Stimulated activated CD8-positive, alpha-beta memory T cell treated with anti-CD3 and anti-CD28 coated beads, Interleukin-2, amount 100 ng/mL, for 48 hours (primary cell): ENCODE measurements at places on chromosomes 7 and 10.

GRCh38 chr10:73837072-73837471 lies 25.7 kb upstream of the NDST2 start:
- DNase-seq = no peak

GRCh38 chr10:121096617-121097431 lies 245.7 kb downstream of the WDR11 start:
- no peak for DNase-seq

DNA sequence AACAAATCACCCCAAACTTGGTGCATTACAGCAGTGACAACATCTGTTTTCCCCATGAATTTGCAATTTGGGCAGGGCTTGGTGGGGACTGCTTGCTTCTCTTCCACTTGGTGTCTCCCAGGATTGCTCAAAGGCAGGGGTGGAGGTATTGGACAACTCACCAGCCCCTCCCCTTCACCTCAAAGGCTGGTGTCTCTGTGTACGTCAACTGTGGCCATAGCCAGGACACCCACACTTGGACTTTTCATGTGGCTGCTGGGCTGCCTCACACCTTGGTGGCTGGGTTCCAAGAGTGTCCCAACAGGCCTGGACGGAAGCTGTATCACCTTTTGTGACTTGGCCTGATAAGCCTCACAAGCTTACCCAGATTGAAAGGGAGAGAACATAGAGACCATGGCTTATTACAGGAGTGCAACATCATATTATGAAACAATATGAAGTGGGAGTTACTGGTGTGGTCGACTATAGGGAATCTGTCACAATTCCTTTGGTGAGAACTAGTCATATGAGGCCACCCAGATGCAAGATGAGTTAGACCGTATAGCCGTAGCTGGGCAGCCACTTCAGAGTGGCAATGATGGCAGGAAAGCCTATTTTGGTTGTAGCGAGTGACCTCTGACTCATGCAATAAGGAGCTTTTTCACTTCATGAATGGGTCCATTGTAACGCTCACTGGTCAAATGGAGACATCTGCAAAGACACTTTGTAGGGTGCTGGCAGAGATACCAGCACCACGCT lies 187.6 kb upstream of the ITGB1 start:
- DNase-seq = no peak

DNA sequence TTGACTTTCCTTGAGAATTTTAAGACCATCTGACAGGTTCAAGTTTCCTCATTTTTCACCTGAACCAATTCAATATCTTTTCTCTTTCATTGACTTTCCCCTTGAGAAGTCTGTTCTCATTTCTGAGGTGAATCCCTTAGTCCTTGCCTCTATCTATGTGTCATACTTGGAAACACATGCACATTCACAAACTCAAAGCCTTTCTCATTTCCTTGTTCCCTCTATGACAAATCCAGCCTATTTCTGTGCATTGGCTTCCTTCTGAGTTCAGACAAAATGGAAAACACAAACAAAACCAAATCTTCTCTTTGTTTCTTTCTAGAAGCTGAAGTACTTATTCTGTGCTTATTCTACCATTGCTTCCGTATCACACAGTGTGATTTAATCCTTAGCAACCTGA lies 13.8 kb downstream of the PTTG1IP2 start:
- no peak for DNase-seq

DNA sequence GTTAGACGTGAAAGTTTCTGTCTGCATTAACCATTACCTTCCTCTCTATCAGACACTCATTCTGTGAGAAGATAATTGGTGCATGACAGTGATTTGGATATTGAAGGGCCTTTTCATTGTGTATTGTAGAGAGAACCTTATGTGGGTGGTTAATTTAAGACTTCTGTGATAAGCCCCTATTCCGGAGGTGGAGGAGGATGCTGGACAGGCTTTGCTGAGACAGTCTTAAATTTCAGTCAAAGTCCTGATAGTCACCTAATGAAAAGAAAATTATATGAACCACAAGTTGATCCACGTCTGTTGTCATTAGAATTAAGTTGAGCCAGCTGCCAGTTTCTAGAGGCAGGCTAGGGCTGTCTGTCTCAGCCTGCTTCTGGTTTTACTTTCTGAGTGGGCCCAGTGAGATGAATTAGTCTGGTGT lies 62.9 kb downstream of the CELF2 start:
- no peak for DNase-seq

DNA sequence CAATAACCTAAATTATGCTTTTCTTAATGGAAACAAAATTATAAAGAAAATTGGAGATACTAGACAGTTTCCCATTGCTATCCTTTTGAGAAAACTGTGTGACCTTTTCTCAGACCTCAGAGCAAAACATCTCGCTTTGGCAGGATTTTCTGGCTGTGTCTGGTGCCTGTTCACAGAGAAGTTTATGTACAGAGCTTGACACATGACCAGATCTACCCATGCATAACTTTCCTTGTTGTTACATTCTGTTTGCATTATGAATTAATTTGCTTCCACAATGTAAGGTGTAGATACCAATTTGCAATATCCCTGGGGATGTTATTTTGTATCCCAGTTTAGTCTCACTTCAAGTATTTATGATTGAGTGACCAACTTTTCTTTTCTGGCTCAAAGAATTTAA lies 565.0 kb downstream of the XPNPEP1 start:
- DNase-seq = no peak

DNA sequence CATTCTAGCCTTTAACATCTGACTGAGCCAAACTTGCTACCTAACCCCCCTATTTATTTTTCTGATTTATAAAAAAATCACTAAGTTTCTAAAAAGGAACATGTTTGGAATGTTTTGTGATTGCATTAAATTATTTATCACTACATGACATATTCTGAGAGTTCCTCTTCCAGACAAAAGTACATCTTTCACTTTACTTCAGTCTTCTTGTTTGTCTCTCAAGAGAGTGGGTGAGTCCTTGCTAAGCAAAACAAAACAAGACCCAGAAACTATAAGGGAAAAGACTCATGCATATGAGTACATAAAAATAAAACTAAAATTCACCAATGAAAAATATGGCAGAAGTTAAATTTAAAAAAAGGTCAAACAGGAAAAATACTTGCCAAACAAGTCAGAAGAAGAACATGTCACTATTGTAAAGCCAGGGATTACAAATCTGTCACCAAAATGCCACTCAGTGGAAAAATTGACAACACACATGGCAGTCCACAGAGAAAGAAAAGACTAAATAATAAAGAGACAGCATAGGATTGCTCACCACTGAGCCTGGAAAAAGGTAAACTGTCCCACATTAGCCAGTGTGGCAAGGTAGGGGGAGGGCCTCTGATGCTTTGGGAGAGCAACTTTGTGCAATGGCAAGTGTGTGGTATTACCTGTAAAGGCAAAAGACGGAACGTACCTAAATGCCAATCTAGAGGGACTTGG lies 166.7 kb upstream of the ZNF32 start:
- DNase-seq = no peak

DNA sequence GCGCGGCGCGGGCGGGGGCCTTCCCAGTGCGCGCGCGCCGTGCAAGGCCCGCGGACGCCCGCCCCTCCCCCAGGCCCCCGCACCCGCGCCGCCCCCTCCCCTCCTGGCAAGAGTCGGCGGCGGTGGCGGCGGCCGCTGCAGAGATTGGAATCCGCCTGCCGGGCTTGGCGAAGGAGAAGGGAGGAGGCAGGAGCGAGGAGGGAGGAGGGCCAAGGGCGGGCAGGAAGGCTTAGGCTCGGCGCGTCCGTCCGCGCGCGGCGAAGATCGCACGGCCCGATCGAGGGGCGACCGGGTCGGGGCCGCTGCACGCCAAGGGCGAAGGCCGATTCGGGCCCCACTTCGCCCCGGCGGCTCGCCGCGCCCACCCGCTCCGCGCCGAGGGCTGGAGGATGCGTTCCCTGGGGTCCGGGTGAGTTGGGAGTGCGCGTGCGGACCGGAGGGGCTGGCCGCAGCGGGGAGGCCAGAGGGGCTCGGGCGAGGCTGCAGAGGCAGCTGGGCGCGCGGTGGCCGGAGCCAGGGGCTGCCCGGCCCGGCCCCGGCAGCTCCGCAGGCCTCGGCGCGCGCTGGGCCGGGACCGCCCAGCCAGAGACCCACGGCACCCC lies at the start of gene BMPR1A:
BMPR1A (plus strand) TSS at position 109 of the 602 bp plus-strand sequence. CDS start 119,400 bp downstream, outside the sequence.
- DNase-seq = no peak

- DNase-seq = no peak
Measured at GRCh38 chr7:14071045-14071444, 81.6 kb upstream of the ETV1 start.

DNA sequence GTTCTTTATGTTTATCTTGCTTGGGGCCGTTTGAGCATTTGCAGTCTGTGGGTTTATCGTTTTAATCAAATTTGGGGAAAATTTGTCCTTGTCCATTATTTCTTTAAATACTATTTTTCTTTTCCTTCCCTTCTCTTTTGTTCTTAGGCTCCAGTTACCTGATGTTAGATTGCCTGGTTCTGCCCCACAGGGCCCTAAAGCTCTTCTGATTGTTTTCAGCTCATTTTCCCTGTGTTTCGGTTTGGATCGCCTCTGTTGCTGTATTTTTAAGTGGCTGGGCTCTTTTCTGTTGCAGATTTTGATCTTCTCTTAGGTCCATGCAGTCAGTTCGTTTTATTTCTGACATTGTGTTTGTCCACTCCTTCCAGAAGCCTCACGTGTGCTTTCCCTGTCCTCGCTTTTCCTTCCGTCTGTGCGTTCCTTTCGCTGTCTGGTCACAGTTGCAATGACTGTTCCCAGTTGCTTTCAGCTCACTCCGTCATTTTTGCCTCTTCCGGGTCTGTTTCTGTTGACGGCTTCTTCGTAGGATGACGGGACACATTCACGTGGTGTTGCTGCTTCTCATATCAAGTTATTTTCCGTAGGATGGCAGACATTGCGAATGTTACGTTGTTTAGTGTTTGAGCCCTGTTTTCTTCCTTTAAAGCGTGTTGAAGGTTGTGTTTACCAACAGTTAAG lies 111.4 kb downstream of the INPP5A start:
- DNase-seq = no peak

DNA sequence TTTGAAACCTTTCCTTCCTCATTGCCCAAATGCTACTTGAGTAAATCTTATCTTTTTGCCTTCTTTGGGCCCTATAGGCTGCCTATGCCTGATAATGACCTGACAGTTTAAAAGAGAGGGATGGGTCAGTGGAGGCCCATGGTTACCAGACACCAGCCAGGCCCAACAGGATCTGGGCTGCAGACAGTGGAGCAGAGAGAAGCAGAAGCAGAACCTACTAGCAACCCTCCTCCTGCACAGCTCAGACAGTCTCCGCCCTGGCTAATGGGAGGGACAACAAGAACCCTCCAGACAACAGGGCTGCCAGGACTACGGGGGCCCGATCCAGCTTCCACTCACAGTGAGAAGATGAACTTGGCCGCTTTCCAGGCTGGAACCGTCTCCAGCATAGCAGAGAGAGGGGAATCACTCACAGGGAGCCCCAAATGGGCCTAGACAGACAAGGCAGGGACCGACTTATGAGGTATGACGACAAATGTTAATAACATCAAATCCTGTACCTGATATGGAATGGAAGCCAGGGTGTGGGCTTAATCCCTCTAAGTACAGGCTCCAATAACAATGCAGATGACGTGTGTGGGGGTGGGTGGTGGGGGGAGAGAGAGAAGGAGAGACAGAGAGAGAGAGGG lies 31.7 kb upstream of the DGKI start:
- no peak for DNase-seq

DNA sequence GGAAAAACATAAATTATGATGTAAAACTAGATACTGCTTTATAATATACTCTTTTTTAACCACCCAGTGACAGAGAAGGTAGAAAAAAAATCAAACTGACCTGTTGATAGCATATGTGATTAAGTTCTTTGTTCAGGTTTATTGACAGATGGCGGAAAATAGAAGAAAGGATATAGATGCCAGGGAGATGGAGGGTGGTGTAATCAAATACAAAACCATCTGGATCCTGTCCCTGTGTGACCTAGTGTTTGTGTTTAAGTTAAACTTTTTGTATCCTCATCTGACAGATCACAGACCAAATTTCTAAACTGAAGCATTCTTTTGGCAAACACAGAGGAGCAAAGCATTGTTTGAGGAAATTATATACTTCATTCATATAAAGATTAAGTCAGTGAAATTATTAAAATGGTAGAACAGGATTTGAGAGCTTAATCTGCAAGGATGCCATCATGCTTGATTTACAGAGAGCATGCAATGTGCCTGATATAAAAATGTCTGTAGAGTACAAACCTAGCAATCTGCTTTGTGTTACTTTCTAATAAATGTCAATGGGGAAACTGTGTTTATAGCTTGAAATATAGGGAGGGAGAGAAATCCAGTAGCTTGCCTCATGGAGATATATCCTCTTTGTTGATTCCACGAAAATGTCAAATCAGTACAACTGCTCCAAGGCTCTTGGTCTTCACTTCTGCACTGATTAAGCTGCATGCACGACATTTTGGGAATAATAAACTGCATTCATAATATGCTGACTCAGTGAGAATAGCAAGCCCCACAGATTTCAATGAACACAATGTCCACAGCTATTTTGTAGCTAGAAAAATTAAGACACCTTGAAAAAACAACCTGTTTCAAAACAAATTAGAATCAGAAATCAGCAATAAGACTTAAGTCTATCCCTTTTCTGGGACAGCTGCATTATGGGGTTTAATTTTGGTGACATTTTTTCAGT lies 39.0 kb downstream of the SEM1 start:
- DNase-seq = no peak

DNA sequence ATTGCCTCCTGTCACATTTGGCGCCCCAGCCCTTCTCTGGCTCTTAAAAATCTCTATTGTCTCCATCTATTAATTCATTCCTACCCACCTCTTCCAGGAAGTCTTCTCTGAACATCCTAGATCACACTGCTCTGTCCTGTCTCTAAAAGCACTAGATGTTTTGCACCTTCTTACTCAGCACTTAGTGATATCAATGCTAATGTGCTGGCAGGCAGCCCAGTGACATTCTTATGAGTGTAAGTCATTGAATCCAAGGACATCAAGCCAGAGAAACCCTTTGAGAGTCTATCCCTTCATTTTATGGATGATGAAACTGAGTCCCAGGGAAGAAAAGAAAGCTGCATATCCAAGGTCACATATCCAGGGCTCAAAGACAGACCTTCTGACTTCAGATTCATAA lies 48.3 kb upstream of the PAX2 start:
- DNase-seq = no peak

DNA sequence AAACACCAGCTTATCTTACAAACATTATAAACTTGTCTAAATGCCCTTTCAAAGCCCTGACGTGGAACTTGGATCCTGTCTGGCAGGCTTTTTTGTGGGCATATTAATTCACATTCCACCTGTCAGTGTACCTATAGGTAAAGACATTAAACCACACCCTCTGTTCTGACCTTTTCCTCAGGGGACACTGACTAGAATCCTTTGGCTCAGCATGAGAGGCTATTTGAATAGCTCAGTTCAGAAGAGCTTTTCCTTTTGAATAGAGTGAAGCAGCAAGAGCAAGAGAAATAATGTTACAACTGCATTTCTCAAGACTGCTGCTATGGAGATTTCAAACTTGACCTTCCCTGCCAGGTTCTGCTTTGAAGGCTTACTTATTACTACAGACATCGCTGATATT lies 76.9 kb downstream of the CYP51A1 start:
- no peak for DNase-seq

GRCh38 chr7:111138193-111138569 lies 47.3 kb downstream of the LRRN3 start:
- DNase-seq = peak; percentile 39

DNA sequence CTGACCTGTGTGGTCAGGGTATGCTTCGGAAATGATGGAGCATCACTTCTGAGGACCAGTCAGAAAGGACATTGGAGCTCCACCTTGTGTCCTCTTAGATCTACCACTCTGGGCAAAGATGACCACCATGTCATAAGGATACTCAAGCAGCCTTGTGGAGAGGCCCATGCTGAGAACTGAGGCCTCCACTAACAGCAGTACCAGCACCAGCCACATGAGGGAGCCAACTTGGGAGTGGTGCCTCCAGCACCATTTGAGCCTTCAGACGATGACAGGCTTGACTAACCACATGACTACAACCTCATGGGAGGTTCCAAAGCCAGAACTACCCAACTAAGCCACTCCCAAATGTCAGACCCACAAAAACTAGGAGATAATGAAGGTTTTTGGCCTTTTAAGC lies 116.0 kb downstream of the NPTX2 start:
- DNase-seq = peak; percentile 64
